ENCODE measurements at places on chromosomes 11 and 22. TPM values are rescaled to one million over a fixed set of nuclear protein-coding genes. Genes with fewer than 3 reads are reported as not detected.

Gene CALCB
- total RNA-seq, result 1.2 TPM

Gene C11orf86
- not detected for total RNA-seq

Gene TMEM191C
- 6.7 TPM for total RNA-seq

Gene XNDC1N
- 2.2 TPM for total RNA-seq

Measured in kidney epithelial cell (primary cell).